Mononuclear cell (primary cell): ENCODE measurements at places on chromosomes 1 and 21. TPM values are rescaled to one million over a fixed set of nuclear protein-coding genes. Genes with fewer than 3 reads are reported as not detected.

Gene PTPN7
- 51.7 TPM for total RNA-seq

Gene GPR37L1
- total RNA-seq, result not detected

Gene IL19
- total RNA-seq, result 0.10 TPM

Gene TEX38
- not detected for total RNA-seq

Gene CPT2
- total RNA-seq, result 13.7 TPM

Gene PER3
- 7.3 TPM for total RNA-seq

Gene SYDE2
- 10.7 TPM for total RNA-seq

Gene BCAR3
- 1.4 TPM for total RNA-seq

Gene KCNK1
- 0.10 TPM for total RNA-seq

Gene ANGPTL1
- 0.10 TPM for total RNA-seq

Gene EPHA10
- not detected for total RNA-seq

Gene KIF26B
- total RNA-seq, result 0.31 TPM

Gene NHLH2
- not detected for total RNA-seq

Gene HOOK1
- 8.8 TPM for total RNA-seq

Gene TMPRSS3
- 0.42 TPM for total RNA-seq

Gene ABCD3
- total RNA-seq, result 10.6 TPM

Gene BNIPL
- total RNA-seq, result 0.10 TPM

Gene OR2M2
- total RNA-seq, result 0.10 TPM

Gene PRR9
- total RNA-seq, result not detected

Gene HMCN1
- under 0.01 TPM for total RNA-seq

Gene DPT
- total RNA-seq, result not detected

Gene TNNT2
- 0.10 TPM for total RNA-seq

Gene NEXN
- total RNA-seq, result 1.4 TPM

Gene MAD2L2
- 28.7 TPM for total RNA-seq

Gene ELF3
- total RNA-seq, result 2.8 TPM

Gene RHD
- total RNA-seq, result 1.2 TPM

Gene AK5
- 16.3 TPM for total RNA-seq

Gene ASAP3
- 0.42 TPM for total RNA-seq

Gene FAM3B
- total RNA-seq, result 0.73 TPM

Gene KRTAP12-2
- total RNA-seq, result not detected

Gene GPR25
- 0.84 TPM for total RNA-seq

Gene ICOSLG
- total RNA-seq, result 15.4 TPM

Gene ADSS2
- total RNA-seq, result 40.6 TPM

Gene IGSF3
- 0.21 TPM for total RNA-seq

Gene CLEC20A
- 0.21 TPM for total RNA-seq

Gene RGSL1
- total RNA-seq, result not detected

Gene ABCA4
- total RNA-seq, result not detected

Gene THEM5
- total RNA-seq, result not detected

Gene TSTD1
- 37.0 TPM for total RNA-seq

Gene KISS1
- not detected for total RNA-seq

Gene TMEM125
- total RNA-seq, result 0.10 TPM

Gene SYT2
- total RNA-seq, result under 0.01 TPM

Gene LHX8
- total RNA-seq, result not detected

Gene KCNE2
- total RNA-seq, result not detected

Gene GCSAML
- total RNA-seq, result 1.7 TPM

Gene SLC37A1
- 19.4 TPM for total RNA-seq

Gene HSF2BP
- total RNA-seq, result 0.42 TPM

Gene MCOLN3
- total RNA-seq, result 0.63 TPM

Gene FCRL1
- 25.5 TPM for total RNA-seq

Gene LGR6
- total RNA-seq, result 1.3 TPM
